Osteocyte (in vitro differentiated cells): ENCODE measurements at places on chromosomes 12 and 14.

DNA sequence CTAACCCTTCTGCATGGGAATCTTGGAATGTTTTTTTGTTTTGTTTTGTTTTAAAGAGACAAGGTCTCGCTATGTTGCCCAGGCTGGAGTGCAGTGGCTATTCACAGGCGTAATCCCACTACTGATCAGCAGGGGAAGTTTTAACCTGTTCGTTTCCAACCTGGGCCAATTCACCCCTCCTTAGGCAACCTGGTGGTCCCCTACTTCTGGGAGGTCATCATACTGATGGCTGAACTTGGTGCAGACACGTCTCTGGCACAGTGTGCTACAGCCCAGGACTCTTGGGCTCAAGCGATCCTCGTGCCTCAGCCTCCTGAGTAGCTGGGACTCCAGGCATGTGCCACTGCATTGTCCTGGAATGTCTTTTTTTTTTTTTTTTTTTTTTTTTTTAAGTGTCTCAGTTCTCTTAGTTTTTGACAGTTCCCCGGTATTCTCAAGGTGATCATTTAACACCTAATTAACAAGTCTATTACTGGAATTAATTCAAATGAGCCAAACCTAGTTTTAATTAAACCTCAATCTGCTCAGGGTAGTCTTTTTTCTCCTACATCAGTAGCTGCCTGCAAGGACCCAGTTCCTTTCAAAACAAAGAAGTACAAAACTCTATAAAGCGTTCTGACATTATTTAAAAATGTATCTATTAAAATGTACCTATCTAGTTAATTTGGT, 49.0 kb upstream of the ISM2 start:
- H3K4me1 ChIP-seq, result peaks cover 3% of the 10 kb centered on the region
- H3K27me3 ChIP-seq, result no peaks in the 10 kb centered on the region
- H3K27ac ChIP-seq, result no peak overlapping the region
- H3K36me3 ChIP-seq, result peaks cover 16% of the 10 kb centered on the region
- no peak overlapping the region for H3K4me3 ChIP-seq

DNA sequence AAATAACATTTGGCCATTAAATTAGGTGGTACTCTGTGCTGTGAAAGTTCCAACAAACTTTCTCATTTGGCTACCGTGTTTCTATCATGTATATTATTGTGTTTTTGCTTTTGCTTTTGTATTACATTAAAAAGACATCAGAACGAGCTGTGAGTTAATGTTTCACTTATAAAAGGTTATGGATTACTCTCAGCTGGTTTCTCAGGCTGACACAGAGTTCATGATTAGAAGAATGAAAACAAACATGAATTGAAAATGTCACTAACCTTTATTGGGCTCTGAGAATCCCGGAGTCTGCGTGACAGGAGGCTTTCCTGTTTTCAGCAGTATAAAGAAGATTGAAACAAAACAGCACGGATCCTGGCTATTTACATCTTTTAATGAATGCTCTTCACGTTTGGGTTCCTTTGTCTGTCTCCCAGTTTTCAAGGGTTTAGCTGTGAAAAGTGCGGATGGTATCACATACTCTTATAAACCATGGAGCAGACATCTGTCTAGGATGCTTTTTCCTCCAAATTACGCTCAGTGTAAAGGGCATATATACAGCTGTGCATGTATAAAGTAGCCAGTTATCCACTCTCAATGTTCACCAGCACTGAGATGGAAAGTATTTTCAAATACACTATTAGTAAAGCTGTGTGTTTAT, 153.6 kb downstream of the PTCSC3 start:
- DNase-seq, result no peak
- H3K4me3 ChIP-seq, result no peak overlapping the region
- H3K27me3 ChIP-seq, result peaks cover 38% of the 10 kb centered on the region
- H3K36me3 ChIP-seq, result no peaks in the 10 kb centered on the region
- no peak overlapping the region for H3K27ac ChIP-seq
- H3K4me1 ChIP-seq, result no peaks in the 10 kb centered on the region

DNA sequence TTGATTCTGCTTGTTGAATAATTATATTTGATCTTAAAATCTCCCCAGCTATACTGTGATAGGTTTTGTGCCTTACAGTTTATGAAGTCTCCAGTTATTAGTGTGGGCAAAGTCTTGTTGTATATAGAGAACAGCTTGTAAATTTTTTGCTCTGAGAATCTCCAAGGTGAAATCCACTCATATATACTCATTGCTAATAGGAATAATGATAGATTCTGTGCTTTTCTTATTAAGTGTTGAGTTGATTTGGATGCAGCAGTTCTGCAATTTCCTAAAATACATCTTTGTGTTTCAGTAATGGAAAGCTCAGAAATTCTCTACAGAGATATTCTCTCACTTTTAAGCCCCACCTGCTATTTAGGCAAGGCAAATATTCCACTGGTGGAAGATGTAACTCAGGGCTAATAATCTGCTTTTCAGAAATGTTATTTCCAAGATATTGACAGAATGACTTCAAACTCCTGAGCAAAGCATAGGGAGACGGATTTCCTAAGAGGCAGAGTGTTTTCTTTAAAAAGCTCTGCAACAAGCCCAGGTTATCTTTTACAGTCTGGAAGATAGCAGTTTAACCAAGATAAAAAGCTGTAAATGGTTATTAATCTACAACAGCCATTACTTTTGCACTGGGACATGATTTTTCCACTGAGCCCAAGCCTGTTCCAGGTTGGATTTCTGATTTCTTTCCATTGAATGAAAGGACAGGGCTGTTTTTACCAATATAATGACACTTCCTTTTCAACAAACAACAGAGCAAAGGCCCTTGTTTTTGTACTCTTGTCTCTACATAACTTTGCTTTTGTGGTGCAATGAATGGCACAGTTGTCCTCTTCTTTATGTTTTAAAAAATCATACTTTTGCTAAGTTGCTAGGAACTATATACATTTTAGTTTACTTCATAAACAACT, 239.9 kb upstream of the ATP2B1 start:
- no peaks in the 10 kb centered on the region for H3K36me3 ChIP-seq
- H3K27me3 ChIP-seq, result no peaks in the 10 kb centered on the region
- H3K4me1 ChIP-seq, result peaks cover 57% of the 10 kb centered on the region
- peak overlapping the region; percentile 80 for H3K27ac ChIP-seq
- H3K4me3 ChIP-seq, result no peak overlapping the region

GRCh38 chr14:93195316-93195999, 10.3 kb downstream of the LYSET start:
- no peak overlapping the region for H3K27ac ChIP-seq
- peaks cover 2% of the 10 kb centered on the region for H3K36me3 ChIP-seq
- no peak for DNase-seq

DNA sequence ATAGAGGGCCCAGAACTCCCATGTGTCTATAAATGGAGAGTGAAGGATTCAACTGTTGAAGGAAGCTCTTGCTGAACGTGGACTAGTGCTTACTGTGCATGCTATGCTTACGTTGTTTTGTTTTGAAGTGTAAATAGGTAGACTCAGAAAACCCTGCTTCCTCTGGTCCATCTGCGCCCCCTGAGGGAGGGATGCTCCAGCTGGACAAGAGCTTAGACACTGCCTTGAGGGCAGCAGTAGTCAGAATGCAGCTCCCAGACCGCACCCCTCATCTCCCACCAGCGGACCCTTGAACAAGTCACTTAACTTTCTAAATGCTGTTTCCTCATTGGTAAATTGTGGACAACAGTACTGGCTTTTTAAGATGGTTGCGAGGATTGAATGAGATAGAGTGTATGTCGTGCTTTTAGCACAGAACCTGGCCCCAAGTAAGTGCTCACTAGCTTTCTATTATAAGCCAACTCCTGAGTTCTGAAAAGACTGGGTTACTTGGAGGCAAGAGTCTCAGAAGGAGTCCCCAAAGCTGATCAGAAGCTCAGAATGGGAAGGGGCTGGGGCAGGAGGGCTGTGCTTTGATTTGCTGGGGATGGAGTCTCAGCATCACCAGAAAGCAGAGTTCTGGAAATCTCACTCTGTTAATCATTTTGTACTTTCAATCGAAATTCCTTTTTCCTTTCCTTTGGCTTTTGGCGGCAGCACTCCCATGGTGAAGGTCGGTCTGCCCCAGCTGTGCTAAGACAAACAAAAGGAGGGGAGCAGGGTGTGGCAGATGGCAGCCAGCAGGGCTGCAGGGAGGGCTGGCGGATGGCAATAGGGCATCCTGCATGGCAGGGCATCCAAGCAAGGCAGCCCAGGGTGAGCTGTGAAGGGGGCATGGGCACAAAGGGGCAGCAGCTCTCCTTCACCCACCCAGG, 15.6 kb downstream of the AGAP2 start:
- peaks cover 2% of the 10 kb centered on the region for H3K27me3 ChIP-seq
- H3K27ac ChIP-seq, result no peak overlapping the region
- H3K4me3 ChIP-seq, result no peak overlapping the region
- H3K4me1 ChIP-seq, result peaks cover 23% of the 10 kb centered on the region
- H3K36me3 ChIP-seq, result peaks cover 26% of the 10 kb centered on the region
- peak; percentile 76 for DNase-seq

DNA sequence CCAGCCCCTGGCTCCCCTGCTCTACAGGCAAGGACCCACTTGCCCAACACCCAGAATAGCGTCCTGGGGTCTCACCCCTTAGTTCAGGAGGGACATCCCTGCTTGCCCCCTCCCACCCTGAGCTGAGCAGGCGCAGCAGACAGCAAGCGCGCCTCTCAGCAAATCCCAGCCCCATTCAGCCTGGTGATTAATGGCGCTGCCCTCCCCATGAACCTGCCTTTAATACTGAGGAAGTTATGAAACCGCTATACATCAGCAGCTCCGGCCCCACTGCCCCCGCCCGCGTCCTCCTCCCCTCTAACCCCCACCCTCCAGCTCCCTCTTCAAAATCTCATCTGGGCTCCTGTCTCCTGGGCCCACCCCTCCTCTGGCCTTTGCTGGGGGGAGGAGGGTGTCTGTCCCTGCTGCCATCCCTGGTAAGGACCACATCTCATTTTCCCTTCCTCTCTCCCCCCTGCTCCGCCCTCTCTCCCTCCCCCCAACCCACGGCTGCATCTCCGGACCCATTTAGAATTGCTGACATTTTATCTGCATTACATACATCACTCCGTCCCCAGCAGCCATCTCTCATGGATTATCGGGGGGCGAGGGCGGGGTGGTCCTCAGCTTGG, 7.1 kb upstream of the SMUG1 start:
- H3K27ac ChIP-seq, result no peak overlapping the region
- no peaks in the 10 kb centered on the region for H3K36me3 ChIP-seq
- DNase-seq, result no peak
- peaks cover 71% of the 10 kb centered on the region for H3K27me3 ChIP-seq

- no peaks in the 10 kb centered on the region for H3K27me3 ChIP-seq
- peak overlapping the region; percentile 89 for H3K27ac ChIP-seq
- no peaks in the 10 kb centered on the region for H3K36me3 ChIP-seq
- peaks cover 66% of the 10 kb centered on the region for H3K4me1 ChIP-seq
- peak overlapping the region; percentile 10 for H3K4me3 ChIP-seq
Observed at GRCh38 chr12:59040656-59041055, 120.4 kb upstream of the LRIG3 start.

DNA sequence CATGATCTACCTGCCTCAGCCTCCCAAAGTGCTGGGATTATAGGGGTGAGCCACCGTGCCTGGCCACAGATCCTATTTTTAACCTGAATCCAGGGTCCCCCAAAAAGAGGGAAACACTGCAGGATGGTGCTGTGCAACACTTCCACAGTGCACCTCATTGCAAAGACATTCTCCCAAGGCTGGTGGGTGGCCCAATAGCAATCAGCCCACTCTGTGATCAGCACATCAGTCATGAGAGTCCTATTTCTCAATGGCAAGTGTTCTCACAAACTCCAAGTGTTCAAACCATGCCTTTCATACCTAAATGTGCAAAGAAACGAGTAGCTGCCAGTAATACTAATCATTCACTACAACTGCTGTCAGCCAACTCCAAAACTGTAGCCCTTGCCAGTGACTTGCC, 612.9 kb downstream of the CCER1 start:
- no peak for DNase-seq
- H3K4me3 ChIP-seq, result no peak overlapping the region
- H3K27ac ChIP-seq, result no peak overlapping the region

DNA sequence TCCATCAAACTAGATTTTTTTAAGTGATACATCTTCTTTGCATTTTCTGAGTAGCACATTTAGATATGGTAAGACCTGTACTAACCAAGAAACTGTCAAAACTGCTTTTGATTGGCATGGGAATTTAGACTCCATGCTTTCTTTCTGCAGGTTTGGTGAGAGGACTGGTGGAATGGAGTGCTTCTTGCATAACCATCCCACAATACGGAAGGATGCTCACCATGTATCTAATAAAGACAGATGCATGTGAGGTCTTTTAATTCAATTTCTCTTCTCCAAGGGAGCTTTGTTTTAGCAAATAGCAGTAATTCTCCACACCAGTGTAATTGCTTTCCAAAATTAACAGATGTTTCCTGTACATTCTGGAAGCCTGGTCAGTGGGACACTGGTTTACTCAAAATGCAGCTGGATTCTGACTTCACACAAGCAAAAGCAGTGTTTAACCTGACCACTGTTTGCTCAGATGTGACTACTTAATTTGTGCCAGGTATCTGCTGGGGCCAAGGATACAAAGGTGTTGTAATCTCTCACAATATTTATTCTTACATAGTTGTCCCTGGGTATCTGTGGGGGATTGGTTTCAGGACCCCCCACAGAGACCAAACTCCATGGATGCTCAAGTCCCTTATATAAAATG, 26.1 kb downstream of the FGD6 start:
- peaks cover 4% of the 10 kb centered on the region for H3K4me1 ChIP-seq
- H3K36me3 ChIP-seq, result peaks cover 4% of the 10 kb centered on the region
- DNase-seq, result no peak
- no peaks in the 10 kb centered on the region for H3K27me3 ChIP-seq
- H3K4me3 ChIP-seq, result no peak overlapping the region

GRCh38 chr12:9971181-9971580, at the start of gene CLEC12A:
Gene CLEC12A (plus strand): TSS chr12:9971409. CDS start chr12:9971597, 188 bp downstream.
- H3K36me3 ChIP-seq, result no peaks in the 10 kb centered on the region
- no peak within 1 kb of the TSS for H3K4me3 ChIP-seq
- peaks cover 18% of the 10 kb centered on the region for H3K27me3 ChIP-seq
- no peak within 1 kb of the TSS for H3K27ac ChIP-seq
- H3K4me1 ChIP-seq, result no peaks in the 10 kb centered on the region
- no peak for DNase-seq

DNA sequence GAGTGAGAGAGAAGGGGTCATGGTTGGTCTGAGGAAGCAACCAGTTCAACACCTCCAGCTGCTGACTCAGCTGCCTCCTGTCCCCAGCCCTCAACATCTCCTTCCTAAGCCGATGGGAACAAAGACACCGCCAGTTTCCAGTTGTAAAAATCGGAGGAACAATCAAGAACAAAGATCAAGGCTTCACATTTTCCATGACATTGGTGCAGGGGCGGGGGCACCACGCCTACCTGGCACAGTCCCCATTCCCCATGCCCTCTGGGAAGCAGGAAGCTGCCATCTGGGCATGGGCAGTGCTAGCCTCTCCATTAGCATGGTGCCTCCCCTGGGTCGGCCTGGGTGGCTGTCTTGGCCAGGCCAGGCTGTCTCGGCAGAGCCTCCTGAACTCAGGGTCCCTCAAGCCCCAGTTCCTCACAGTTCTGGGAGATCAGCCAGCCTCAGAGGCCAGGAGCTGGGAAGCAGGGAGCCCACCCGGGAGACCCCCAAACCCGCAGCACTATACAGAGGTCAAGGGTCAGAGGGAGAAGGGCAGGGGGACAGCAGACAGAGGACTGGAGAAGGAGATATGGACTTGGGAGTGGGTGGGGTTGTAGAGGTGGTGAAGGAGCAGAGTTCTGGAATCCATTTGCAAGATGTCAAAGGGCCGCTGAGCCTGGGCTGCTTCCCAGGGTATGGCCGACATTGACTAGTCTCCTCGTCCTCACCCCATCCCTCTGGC, 19.6 kb upstream of the TMEM106C start:
- no peak for DNase-seq
- no peak overlapping the region for H3K27ac ChIP-seq
- H3K27me3 ChIP-seq, result no peaks in the 10 kb centered on the region
- H3K36me3 ChIP-seq, result no peaks in the 10 kb centered on the region
- no peak overlapping the region for H3K4me3 ChIP-seq

GRCh38 chr14:48723841-48724495, 862.2 kb downstream of the RPS29 start:
- H3K36me3 ChIP-seq, result no peaks in the 10 kb centered on the region
- no peaks in the 10 kb centered on the region for H3K27me3 ChIP-seq
- no peak overlapping the region for H3K27ac ChIP-seq
- peaks cover 2% of the 10 kb centered on the region for H3K4me1 ChIP-seq
- no peak overlapping the region for H3K4me3 ChIP-seq
- no peak for DNase-seq
